ENCODE measurements at places on chromosomes 13 and 19. TPM values are rescaled to one million over a fixed set of nuclear protein-coding genes. Genes with fewer than 3 reads are reported as not detected.

DNA sequence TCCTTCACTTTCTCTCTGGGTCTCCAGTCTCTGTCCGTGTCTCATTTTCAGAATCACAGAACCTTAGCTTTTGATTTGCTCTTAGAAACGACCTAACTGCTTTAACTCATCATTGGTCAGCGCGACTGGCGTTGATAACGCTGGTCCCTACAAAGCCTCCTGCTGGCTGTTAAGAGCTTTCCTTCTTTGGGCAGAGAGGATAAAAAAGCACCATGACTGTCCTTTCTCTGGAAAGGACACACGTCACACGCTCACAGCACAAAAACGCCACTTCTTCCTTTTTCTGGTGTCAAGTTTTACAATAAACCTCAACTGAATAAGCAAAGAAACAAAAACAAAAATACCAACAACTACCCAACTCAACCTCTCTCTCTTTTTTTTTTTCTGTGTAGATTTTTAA is 1.7 kb upstream of the KLK12 start:
- DNase-seq: no peak

GRCh38 chr13:37106642-37107041 is 1.2 kb upstream of the CSNK1A1L start:
- DNase-seq: no peak

GRCh38 chr19:45463241-45463640 is 4.6 kb upstream of the FOSB start:
- DNase-seq: no peak

DNA sequence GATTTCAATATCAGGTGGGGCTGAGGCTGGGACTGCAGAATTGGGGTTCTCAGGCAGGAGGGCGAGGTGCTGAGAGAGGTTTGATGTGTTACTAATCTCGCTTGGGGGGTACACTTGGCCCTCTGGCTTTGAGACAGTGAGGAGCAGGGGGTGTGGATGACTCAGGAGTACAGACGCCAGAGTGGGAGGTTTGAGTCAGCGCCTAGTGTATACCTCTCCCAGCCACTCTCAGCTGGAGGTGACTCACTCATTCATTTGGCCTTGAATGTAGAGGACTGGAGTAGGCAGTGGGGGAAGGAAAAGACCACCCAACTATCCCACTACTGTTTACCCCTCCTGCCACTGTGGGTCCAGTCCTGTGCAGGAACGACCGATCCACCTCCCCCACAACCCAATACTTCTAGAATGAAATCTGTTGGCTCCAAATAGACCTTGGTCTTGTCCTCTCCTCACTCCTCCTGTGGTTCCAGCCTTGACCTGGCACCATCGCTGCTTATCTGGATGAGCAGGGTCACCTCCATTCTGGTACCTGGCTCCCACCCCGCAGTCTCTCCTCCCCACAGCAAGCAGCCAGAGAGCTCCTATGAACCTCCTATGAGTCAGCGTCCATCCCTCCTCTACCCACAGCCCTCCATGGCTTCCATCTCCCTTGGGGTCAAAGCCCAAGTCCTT is 20.1 kb upstream of the ZNRF4 start:
- no peak for DNase-seq

GRCh38 chr13:80400865-80401426 is 60.0 kb upstream of the SPRY2 start:
- no peak for DNase-seq

DNA sequence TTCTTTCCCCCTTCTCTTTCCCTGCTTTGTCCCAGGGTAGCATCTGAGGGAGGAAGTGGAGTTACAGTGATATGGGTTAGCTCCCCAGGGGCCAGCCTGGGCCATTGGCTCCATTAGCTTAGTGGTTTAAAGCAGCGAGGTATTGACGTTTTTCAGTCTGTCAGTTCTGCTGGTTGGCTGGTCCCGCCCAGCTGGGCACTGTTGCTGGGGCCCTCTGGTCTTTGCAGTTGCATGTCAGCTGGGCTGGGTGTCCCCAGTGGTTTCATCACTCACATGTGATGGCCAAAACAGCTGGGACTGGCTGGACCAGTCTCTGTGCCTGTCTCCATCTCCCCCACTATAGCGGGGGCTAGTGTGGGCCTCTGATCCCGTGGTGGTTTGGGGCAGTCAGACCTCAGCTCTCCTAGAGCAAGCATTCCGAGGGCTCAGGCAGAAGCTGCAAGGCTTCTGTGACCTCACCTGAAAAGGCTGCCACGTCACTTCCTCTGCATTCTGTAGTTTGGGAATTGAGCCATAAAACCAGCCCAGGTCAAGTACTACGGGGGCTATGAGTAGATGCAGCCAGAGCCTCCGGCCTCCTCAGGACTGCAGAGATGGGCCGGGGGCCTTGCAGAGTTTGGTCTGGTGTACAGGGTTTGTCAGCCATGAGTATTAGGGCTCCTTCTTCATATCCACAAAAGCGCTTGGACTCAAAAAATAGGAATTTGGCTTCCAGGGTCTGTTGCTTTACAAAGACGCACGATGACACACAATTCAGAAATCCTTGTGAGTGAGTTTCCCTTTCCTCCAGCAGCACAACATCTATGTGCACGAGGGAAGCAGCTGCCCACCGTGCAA is 30.0 kb downstream of the TSSK6 start:
- no peak for DNase-seq

DNA sequence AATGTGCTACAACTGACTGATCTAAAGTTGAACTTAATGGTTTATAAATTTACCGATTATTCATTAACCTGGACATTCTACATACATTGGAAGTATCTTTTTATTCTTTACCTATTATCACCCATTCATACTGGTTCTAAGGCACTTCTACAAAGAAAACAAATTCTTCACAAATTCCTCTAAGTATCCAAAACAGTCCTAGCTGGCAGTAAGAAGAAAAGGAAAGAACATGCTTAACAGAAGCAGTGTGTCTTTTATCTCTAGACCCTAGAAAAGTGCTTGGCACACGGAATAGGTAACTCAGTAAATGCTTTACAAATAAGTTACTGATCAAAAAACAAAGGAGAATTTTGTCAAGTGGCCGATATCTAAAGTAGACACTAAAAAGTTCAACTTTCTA is 32.8 kb downstream of the TSC22D1 start:
- no peak for DNase-seq

DNA sequence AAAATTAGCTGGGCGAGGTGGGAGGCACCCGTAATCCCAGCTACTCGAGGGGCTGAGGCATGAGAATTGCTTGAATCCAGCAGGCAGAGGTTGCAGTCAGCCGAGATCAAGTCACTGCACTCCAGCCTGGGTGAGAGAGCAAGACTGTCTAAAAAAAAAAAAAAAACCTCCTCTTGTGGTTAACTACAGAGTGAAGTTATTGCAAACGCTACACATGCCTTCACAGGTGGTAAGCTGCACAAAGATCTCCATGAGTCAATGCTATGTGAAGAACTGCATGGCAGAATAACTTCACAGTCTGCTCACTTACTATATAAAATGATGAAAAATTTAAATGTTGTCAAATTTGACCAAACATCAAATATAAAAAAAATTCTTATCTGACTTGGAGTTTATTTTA is 436.8 kb downstream of the FGF14 start:
- DNase-seq: no peak

DNA sequence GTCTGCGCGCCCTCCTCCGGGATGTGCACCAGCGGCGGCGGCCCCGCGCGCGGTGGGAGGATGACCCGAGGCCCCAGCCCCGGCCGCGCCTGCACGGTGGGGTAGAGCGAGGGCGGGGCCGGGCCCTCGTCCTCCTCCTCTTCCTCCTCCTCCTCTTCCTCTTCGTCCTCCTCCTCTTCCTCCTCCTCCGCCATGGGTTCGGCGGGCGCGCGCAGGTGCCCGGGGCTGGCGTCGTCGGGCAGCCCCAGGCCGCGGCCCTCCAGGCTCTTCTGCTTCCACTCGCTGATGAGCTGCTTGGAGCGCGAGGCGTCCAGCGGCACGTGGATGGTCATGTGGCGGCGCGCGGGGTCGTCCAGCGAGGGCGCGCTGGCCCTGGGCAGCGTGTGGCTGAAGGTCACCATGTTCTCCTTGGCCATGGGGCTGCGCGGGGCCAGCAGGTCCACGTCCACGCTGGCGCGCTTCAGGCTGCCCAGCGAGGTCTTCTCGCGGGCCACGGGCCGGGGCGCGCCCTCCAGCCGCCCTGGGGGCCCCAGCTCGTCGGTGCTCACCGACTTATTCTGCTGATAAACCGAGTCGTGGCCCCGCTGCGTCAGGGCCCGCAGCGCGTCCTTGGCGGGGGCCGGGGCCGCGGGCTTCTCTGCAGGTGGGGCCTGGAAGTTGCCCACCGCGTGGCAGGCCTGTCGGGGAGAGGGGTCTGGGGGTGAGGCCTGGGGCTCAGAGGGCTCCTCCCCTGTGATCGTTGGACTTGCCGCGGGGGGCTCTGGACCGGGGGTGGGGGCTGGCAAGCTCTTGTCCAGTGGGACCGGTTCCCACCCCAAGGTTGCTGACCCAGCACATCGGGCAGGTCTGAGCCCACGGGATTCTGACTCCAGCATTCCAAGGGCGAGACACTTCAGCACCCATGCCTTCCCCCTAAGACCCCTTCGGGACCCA is 8.3 kb downstream of the PLPPR3 start:
- no peak for DNase-seq

- DNase-seq: peak; percentile 36
These were observed 751 bp downstream of the GRAMD1A start for GRCh38 chr19:35000647-35001501.

- DNase-seq: no peak
These were observed 631.2 kb downstream of the GPC5 start for GRCh38 chr13:92029641-92030040.

- peak; percentile 72 for DNase-seq
These were observed 330.8 kb downstream of the DLEU7 start for GRCh38 chr13:50512474-50513299.

DNA sequence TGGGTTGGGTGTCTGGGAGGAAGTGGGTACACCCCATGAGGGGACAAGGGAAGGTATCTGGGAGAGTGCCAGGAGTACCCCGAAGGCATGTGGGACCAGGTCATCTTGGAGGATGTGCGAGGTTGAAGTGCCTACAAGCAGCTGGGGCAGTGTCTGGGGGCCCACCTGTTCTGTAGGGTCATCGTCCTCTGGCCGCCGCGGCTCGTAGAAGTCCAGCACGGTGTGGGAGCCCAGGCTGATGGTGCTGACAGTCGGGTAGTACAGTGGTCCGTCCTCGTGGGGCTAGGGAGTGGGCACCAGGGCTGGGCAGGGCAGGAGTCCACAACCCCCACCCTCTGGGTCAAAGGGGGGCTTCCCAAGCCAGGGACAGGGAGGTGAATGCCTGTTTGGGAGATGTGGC is 1.8 kb upstream of the SYNE4 start:
- DNase-seq: no peak

DNA sequence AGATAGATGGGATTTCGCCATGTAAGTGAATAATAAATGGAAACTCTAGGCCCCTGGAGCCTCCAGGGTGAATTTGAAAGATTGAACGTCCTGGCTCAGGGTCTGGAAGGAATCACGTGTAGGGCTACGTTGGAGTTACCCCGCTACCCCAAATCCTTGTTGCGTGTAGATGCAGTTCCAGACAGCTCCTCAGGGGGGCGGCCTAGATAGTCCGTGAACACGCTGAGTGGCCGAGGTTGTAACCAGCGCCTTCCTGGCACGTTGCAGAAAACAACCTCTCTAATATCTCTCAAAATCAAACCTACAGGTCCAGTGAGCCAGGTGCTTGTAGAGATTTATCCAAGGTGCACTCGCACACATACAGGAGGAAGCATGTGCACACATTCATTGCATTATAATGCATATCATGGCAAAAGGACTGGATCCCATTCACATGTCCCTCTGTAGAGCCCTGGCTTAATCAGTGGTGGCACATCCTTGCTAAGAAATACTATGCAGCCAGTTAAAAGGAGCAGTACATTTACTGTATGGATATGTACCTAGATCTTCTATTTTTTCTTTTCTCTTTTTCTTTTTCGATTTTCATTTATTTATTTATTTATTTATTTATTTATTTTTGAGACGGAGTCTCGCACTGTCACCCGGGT is 2.5 kb upstream of the KEAP1 start:
- no peak for DNase-seq

DNA sequence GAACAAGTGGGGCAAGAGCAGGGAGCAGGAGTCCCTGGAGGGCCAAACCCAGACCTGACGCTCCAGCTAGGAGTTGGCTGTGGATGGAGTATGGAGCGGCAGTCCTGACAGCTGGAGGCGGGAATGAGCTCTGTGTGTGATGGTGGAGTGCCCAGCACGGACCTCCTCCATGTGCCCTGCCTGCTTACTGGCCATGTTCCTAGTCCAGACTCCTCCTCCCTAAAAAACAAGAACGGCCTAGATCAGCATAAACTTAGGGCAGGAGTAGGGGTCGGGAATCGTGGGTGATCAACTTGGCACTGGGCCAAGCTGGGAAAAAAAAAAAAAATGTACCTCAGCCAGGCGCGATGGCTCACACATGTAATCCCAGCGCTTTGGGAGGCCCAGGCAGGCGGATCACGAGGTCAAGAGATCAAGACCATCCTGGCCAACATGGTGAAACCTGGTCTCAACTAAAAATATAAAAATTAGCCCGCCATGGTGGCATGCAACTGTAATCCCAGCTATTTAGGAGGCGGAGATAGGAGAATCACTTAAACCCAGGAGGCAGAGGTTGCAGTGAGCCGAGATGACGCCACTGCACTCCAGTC is 29.5 kb downstream of the LTBP4 start:
- DNase-seq: no peak

GRCh38 chr13:106432636-106433035 is 102.8 kb downstream of the EFNB2 start:
- DNase-seq: no peak

- DNase-seq: no peak
These were observed 73.9 kb downstream of the TNFRSF19 start for GRCh38 chr13:23644126-23644419.

DNA sequence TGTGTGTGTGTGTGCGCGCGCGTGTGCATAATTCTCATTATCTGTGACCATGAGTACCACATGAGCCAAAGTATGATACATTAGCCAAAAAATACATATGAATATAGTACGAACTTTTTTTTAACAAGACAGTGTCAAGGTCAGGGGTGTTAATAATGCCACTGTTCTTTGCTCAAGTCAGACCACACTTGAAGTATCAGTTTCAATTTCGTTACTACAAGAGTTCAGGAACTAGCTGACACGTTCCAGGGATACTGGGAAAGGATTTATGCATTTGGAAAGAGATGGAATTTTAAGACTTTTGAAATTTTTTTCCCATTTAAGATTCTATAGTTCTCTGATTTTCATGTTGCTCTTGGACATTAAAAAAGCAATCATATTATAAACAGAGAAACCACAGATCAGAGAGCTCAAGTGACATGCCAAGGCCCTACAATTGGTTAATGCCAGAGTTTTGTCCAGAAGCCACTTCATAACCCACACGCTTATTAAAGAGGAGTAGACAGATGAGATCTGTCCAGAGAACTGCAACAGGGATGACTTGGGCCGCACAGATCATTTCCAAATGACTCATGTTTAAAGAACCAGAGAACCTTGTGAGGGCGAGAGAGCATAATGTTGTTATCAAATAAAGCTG is 718.8 kb upstream of the SGCG start:
- no peak for DNase-seq

The ELANE gene
- 0.89 TPM for polyA plus RNA-seq

The GNG7 gene
- polyA plus RNA-seq: 2.4 TPM

The OLFM2 gene
- 30.2 TPM for polyA plus RNA-seq

The CLDND2 gene
- polyA plus RNA-seq: 2.2 TPM

The LRRC4B gene
- polyA plus RNA-seq: 9.7 TPM

The SOX1 gene
- not detected for polyA plus RNA-seq

The ZNF416 gene
- polyA plus RNA-seq: 5.2 TPM
